Stimulated activated CD8-positive, alpha-beta memory T cell treated with anti-CD3 and anti-CD28 coated beads, Interleukin-4, amount 100 ng/mL, for 1 hour (primary cell): ENCODE measurements at places on chromosomes 12 and 14.

DNA sequence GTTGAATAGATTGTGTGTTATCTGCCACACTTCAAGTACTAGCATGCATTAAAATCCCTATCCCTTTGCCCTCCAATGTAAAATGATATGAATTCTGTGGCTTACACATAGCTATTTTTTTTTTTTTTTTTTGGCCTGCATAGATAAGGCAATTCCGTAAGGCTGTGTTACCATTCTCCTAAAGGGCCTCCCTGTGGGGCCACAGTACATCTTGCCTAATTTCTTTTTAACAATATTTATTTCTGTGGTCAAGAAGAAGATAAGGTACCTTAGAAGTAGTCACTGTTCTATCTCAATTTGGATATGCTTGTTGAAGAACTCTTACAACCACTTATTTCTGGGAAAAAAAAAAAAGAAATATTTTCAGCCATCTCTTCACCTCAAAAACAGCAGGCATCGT lies 19.8 kb downstream of the FLRT2 start:
- DNase-seq: no peak

- no peak for DNase-seq
Measured at GRCh38 chr14:68814238-68814538, 21.3 kb upstream of the ZFP36L1 start.

GRCh38 chr12:106112145-106112821 lies 26.5 kb downstream of the NUAK1 start:
- no peak for DNase-seq

DNA sequence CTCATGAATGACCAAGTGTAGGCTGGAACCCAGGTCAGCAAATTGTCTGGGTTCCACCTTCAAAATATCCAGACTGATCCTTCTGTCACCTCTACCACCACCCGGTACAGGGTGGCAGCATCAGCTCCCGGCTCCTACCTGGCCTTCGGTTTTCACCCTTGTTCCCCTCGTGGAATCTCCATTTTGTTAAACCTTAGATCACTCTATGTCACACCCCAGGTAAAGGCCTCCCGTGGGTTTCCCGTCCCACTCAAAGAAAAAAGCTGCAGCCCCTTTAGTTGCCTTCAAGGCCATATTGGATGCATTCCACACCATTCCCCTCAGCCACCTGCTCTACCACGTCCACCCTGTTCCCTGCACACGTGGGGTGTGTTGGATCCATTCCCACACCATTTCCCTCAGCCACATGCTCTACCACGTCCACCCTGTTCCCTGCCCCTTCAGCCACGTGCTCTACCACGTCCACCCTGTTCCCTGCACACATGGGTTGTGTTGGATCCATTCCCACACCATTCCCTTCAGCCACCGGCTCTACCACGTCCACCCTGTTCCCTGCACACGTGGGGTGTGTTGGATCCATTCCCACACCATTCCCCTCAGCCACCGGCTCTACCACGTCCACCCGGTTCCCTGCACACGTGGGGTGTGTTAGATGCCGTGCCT lies 23.8 kb downstream of the SLC6A13 start:
- no peak for DNase-seq

GRCh38 chr12:67648521-67649260 lies at the start of gene DYRK2:
DYRK2 (plus strand) TSS chr12:67648745; CDS start chr12:67649134, 389 bp downstream.
- peak; percentile 56 for DNase-seq

GRCh38 chr12:52066346-52067080 lies 3.3 kb upstream of the ATG101 start:
- no peak for DNase-seq

- no peak for DNase-seq
Measured at GRCh38 chr12:10590966-10591365, 22.4 kb downstream of the MAGOHB start.

DNA sequence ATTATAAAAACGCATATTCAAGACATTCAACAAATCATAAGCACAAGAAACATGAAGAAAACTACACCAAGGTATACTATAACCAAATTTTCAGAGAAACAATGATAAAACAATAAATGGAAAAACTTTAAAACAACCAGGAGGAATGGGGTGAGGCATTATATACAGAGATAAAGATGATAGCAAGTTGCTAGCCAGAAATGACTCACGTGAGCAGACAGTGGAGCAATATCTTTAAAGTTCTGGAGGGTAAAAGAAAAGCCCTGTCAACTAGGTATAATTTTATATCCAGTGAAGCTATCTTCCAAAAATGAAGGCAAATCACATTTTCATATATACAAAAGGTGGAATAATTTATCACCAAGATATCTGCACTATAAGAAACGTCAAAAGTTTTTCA lies 97.8 kb upstream of the PCED1B start:
- DNase-seq: no peak

DNA sequence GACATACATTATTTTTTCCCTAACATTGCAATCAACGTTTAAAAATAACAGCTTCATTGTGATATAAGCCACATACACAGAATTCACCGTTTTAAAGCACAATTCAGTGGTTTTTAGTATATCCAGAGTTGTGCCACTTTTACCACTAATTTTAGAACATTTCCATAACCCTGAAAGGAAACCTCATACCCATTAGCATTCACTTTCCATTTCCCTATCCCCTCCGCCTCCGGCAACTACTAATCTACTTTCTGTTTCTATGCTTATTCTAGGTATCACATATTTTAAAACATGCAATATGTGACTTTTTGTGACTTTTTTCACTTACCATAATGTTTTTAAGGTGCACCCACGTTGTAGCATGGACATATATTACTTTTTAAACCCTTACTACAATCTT lies 55.6 kb upstream of the ISM2 start:
- DNase-seq: no peak

DNA sequence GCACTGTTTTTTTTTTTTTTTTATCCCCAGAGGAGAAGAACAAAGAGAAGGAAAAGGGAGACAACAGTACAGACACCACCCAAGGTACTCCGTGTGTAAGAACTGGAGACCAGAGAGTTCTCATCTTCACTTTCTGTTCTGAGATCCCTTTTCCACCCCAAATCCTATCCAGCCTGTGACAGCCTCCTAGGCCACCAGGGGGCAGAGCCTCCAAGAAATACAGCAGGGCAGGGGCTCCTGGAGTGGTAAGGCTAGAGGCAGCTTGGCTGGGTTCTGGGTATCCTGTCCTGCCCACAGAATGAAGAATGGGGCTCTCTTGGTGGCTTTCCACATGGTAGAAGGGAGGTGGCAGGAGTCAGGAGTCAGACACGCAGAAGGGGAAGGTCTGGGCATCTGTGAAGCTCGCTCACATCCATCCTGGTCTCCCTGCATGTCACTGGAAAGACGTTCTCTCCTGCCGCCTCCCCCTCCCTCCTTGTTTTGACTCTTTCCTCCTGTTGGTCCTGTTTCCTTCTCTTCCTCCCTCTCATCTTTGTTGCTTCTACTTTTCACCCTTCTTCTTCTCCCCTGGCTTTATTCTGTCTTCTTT lies 12.0 kb downstream of the CLSTN3 start:
- no peak for DNase-seq

- no peak for DNase-seq
Measured at GRCh38 chr12:32322354-32322753, 77.0 kb upstream of the FGD4 start.

DNA sequence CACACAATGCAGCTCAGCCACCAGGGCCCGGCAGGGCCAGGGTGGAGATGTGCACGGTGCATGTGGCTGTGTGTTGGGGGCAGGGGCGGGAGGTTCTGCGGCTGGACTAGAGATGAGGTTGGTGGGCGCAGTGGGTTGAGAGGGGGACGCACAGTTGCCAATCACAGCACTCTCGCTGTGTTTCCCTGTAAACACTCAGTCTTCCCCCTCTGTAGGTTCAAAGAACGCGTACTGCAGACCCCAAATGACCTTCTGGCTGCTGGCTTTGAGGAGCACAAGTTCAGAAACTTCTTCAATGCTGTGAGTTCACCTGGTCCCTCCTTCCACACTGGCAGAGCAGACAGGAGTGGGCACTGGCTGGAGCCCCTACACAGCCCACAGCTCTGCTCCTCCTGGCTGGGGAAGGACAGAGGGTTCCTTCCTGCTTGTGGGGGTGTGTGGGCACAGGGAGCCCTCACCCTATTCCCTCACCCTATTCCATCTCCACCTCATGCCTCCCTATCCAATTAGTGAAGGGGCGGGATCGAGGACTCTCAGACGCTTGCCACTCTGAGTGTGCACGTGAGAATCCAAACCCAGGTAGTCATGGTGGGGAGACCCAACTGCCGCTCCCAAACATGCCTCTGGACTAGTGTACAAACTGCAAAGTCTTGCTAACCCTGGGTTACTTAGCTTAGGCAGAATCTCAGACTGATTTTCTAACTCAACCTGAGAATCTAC lies 17.8 kb downstream of the OTUB2 start:
- no peak for DNase-seq

- no peak for DNase-seq
Measured at GRCh38 chr12:77938301-77938700, 107.6 kb downstream of the NAV3 start.

- DNase-seq: peak; percentile 34
Measured at GRCh38 chr12:121530600-121531355, 50.0 kb downstream of the KDM2B start.

DNA sequence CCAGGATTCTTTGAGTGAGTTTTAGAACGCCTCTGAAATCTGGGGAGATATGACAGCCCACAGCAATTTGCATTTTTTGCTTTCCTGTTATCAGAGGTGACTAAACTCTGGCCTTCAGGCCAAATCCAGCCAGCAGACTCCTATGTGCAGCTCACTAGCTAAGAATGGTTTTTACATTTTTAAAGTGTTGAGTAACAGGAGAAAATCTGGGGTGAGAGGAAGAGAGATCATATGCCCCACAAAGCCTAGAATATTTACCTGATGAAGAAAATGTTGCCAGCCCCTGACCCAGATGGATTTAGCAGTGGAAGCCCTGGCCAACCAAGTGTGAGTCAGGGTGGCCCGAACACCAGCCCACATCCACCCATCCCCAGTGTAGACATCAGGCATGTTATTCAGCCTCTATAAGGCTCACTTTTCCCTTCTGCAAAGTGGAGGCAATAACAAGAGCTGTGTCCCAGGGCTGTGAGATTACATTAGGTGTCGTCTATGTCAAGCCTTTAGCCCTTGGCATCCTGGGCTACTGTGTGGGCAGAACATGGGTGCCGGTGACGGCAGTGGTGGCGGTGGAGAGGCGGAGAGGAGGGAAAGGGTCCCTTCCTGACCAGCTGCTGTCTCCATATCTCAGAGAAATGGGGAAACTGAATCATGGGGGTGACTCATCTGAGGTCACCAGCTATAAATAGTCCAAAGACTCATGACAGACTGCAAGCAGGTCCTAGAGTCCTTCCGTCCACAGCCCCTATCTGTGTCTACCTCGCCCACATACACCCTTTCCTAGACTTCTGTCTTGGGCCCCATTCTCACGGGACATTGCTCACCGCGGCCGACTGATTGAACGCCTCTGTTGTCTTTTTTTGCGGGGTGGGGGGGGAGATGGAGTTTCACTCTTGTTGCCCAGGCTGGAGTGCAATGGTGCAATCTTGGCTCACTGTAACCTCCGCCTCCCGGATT lies 32.6 kb upstream of the CD9 start:
- DNase-seq: peak; percentile 20

DNA sequence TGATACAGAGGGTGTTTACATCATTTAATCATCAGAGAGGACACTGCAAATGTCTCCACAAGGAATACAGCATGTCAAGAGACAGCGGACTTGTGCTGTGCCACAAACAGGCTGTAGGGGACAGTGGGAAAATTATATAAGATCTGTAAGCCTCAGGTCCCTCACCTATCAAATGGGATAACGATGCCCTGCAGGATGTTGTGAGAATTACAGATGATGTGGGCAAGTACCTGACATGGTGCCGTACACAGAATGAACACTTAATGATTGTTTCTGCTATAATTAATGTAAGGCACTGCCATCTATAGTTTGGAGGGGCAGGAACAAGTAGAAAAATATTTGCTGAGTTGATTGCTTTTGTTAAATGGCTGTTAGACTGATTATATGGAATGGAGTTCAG lies 81.9 kb upstream of the GTF2A1 start:
- DNase-seq: no peak

- no peak for DNase-seq
Measured at GRCh38 chr14:73312687-73313086, 75.4 kb downstream of the PAPLN start.

- DNase-seq: no peak
Measured at GRCh38 chr12:5014269-5014668, 29.4 kb upstream of the KCNA5 start.

DNA sequence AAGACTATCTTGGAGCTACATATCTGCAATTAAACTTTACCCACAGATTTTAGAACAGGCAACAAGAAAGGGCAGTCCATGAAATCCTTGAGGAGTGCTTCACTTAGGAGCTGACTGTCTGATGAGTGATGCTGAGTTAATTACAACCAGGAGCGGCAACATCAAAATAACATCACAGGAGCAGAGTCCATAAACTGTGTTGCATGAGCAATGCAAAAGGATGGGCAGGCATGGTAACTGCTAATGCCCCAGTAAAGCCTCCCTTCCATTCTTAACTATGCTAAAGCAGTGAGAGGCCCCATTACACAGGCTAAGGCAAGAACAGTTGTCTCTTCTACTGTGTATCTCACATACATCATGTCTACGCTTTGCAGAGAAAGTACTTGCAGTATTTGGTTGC lies 156.6 kb downstream of the PAX9 start:
- no peak for DNase-seq

DNA sequence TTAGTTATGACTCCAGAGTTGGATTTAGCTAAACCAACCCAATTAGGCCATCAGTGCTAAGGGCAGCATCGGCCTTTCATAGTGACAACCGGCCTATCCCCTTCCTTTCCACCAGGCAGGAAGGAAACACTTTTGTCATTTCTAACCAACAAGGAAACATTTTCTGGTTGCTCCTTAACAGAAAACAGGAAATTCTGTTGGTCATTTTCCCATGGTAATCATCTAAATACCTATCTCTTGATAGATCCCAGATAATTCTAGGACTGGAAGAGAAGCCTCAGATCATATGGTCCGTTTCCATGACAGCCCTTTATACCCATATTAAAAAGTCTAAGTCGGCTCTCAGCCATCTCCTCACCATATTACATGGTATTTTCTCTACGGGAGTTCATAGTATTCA lies 79.2 kb upstream of the USP44 start:
- DNase-seq: no peak

DNA sequence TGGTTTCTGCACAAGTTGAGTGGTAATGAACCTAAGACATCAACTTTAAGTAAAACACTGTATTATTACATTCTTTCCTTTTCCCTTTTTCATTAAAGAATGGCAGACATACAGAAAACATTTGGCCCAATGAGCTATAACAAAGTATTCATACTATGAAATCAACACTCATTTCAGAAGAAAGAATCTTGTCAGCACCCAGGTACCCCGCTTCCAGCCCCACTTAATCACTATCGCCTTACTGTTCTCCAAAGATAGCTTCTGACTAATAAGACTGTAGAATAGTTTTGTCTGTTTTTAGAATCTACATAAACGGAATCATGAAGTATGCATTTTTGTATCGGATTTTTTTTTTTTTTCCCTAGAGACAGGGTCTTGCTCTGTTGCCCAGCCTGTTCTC lies 9.5 kb downstream of the CNTN1 start:
- DNase-seq: no peak

GRCh38 chr14:68547305-68548193 lies 245.3 kb downstream of the ZFP36L1 start:
- no peak for DNase-seq
